ENCODE measurements at places on chromosomes 3 and 15.

GRCh38 chr15:84143753-84144314 is 91.7 kb upstream of the GOLGA6L4 start:
- DNase-seq = no peak

GRCh38 chr3:158700559-158700958 is 28.1 kb upstream of the LXN start:
- DNase-seq = no peak

DNA sequence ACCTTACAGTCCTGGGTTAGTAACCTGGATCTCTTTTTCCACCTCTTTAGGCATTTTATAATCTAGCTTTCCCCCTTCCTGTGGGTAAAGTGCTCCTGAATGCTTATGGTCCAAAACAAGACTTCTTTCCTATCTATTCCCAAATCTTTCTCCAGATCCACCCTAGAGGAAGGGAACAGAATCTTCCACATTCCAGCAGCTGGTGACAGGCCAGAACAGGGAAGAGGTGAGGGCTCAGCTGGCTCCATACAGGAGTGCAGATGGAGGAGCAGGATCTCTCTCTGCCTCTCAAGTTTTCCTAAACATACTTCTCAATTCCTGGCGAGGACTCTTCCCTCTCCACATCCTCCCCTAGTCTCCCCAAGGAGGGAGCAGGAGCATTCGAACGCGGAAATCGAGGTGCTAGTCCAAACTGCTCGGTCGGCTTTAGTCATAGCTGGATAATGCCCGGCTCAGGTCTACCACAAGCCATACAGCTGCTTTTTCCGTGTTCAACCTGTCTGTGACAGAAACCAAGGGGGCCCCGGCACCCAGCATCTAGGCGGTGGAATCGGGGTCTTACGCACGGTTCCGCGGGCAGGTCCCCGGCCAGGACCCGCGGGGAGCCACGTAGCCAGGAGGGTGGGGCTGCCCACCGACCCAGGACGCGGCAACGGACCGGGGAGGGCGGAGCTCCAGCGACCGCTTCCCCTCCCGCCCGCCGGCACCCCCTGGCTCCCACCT is 4.0 kb downstream of the RASSF1 start:
- peak; percentile 38 for DNase-seq

DNA sequence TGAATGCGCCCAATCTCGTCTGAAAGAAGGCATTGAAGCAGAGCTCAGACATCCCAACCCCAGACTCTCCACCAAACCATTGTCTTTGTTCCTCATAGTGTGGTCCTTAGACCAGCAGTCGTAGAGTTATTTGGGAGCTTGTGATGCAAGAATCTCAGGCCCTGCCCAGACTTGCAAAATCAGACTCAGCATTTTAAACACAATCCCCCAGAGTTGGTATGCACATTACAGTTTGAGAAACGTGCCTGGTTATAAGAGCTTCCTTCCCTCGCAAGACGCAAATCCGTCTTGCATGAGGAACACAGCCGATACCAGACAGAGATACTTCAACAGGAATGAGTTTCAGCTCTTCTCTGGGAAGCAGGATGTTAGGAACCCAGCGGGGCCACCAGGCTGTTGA is 38.9 kb upstream of the IREB2 start:
- DNase-seq = no peak

DNA sequence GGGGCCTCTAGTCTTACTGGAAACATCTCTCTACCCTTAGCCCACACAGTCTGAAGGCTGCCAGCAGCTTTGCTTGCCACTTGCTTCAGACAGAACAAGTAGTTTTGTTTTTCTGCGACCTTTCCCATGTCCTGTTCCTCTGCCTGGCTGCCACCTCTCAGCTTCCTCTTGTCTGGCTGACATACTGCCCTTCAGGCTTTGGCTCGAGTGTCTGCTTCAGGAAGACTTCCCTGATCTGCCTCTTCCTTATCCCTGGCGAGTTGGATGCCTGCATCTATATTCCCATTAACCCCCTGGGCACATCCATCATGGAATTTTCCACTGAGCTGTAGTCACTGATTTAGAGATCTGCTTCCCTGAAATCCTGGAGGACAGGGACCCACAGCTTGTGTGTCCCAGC is 25.1 kb upstream of the CPNE9 start:
- DNase-seq = no peak

- DNase-seq = peak; percentile 89
Measured at GRCh38 chr3:36911990-36912804, 32.7 kb downstream of the TRANK1 start.

Data from Jurkat, Clone E6-1 (cell line).